ENCODE measurements at places on chromosomes 5 and 9.

GRCh38 chr9:133768371-133768858 is 30.3 kb upstream of the SARDH start:
- DNase-seq = no peak

DNA sequence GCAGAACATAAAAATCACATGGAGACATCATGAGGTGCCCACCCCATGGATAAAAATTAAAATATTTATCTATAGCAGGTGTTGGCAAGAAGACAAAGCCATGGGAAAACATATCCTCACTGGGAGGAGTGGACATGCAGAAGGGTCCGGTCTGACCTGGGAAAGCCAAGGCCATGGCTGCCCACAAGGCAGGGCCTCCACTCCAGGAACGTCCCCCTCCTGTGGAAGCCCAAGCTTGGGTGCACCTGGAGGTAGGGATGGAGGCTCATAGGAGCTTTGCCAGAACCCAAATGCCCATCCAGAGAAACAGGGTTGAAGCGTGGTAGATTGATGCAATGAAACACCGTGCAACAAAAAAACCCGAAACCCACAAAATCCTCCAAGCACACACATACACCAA is 81.4 kb upstream of the COL5A1 start:
- DNase-seq = no peak

GRCh38 chr9:69385581-69386033 is 60.6 kb downstream of the ENTREP1 start:
- no peak for DNase-seq

DNA sequence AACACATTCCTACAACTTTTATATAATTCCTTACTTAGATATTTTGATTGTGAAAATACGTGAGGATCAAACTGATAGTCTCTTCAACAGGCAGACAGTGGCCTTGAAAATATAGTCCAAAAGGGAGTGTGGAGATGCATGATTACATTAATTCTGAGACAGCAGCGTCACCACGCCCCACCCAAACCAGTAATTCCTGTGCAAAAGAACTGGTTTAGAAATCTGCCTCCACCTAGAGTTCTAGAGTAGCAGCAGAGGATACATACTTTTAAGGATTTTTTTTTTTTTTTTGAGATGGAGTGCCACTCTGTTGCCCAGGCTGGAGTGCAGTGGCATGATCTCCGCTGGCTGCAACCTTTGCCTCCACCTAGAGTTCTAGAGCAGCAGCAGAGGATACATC is 1.6 kb upstream of the TUT7 start:
- DNase-seq = no peak

GRCh38 chr5:134138416-134139376 is 24.2 kb downstream of the TCF7 start:
- peak; percentile 0 for DNase-seq

GRCh38 chr5:143741421-143741820 is 70.5 kb upstream of the HMHB1 start:
- no peak for DNase-seq

DNA sequence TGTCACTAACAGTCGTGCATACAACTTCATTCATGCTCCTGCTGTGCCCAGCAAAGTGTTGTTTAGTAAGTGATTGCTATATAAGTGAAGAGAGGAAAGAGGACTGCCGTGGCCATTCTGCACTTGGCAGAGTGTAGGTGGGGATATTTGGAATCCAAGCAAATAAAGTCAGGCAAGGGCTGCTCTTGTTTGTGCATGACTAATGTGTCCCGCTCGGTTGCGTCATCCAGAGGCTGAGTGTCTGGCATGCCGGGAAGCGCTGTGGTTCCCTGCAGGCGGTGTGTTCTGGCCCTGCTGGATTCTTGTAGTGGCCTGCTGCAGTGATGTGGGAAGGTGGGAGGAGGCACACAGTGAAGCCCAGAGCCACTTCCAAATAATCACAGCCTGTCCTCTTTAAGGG is 136.9 kb upstream of the ANKH start:
- DNase-seq = no peak

- no peak for DNase-seq
These were observed 75.4 kb upstream of the CTNNA1 start for GRCh38 chr5:138677782-138678181.

- DNase-seq = no peak
These were observed 20.6 kb downstream of the KCNMB1 start for GRCh38 chr5:170368586-170368985.

GRCh38 chr5:121707178-121707577 is 144.5 kb upstream of the FTMT start:
- DNase-seq = no peak

- no peak for DNase-seq
These were observed 3.0 kb downstream of the COQ4 start for GRCh38 chr9:128325629-128326028.

DNA sequence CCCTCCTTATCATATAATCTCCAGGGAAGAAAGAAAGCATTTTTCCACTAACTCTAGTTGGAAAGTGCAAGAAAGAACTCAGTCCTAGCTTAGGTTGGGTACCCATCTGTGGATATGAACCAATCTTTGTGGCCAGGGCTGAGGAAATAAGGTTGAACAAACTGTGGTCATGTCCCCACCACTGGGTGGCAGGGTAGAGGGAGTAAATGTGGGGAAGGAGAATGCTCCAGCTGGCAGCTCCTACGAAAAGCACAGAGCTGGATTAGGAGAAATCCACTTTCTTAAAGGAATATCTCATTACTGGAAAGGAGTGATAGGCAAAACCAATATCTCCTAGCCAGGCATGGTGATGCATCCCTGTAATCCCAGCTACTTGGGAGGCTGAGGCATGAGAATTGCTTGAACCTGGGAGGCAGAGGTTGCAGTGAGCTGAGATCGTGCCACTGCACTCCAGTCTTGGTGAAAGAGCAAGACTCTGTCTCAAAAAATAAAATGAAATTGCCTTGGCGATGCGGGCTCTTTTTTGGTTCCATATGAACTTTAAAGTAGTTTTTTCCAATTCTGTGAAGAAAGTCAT is 175.1 kb downstream of the CCDC192 start:
- DNase-seq = no peak

- no peak for DNase-seq
These were observed 78.8 kb upstream of the GPBP1 start for GRCh38 chr5:57094753-57095683.

DNA sequence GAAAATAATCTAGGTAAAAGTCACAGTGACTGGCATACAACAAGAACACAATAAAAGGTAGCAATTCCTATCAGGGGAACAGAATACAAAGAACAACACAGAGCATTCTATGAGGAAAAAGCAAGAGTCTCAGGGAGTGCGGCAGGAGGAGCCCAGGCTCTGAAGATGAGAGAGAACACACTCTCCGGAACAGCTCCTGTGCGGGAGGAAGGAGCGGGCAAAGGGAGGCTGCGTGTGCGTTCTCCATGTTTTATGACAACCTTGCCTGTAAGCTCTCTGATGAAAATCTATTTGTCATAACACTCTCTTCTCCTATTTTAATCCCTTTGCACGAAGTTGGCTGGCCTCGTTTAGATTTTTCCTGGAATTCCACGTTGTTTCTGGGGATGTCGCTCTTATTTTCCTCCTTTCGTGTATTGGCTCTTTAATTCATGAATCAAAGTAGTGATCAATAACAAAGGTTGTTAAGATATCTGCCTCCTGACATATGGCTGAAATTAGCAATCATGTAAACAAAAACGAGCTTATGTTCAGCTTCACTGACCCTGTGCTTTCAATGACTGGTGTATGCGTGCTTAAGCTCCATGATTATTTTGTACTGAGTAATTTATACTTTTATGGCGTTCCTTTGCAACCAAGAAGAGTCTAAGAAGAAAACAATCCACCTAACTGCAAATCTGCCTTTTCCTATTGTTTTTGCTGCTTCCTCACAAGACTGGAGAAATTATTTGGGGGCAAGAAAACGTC is 109.5 kb downstream of the MYO10 start:
- no peak for DNase-seq

Measured in T-helper 9 cell (primary cell).